KBM-7 (cell line): ENCODE measurements at places on chromosomes 3 and 15.

DNA sequence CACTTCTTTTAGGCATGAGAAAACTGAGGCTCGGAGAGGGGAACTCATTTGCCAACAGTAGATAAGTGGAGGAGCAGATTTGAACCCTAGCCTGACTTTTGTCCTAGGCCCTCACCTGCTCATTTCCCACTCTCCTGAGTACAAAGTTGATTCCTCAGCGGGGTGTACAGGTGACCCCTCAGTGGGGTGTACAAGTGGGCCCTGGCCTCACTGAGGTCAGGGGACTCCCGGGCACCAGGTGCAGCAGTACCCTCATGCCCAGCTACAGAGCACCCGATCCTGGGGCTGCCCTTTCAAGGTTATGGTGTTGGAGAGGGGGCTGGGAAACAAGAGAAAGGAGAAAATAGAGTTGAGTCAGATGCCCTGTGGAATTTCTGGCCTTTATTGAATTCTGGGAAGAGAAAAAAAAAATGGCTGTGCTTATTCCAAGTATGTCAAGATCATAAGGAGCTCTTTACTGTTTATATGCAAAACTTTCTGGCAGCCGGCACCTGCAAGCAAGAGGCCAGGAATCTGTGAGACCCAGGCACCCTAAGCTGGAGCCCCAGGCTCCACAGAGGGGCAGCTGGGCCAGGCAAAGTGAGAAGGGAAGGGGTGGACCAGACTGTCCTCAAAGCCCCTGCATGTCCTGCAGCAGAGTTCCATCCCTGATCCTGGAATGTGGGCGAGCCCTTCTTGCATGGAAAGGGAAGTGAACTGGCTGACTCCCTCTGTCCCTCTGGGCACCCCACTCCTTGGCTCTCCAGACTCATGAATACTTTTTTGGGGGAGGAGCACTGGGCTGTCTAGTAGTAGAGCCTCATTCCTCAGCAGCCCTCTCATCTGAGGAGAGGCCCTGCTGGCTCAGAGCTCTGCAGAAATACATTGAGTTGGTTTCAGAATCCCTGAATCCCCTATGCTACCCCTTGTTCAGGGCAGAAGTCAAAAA, 43.1 kb downstream of the AMOTL2 start:
- no peak for DNase-seq

GRCh38 chr3:24740326-24740725, 245.7 kb upstream of the THRB start:
- no peak for DNase-seq

DNA sequence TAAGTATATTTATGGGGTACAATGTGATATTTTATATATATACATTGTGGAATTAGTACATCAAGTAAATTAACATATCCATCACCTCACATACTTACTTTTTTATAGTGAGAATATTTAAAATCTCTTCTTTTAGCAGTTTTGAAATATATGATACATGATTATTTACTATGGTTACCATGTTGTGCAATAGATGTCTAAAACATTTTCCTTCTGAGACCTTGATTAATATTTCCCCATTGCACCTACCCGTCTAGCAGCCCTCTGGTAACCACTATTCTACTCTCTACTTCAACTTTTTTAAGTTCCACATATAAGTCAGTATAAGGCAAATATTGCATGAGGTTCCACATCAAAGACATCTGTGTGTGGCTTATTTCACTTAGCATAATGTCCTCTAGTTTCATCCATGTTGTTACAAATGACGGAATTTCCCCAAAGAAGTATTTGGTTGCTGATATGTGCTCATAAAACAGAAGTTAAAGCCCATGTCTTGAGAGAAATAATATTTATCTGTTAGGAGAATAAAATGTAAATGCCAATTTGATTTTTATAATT, 29.6 kb upstream of the NFKBIZ start:
- no peak for DNase-seq

GRCh38 chr15:49315391-49315823, 107.6 kb upstream of the FGF7 start:
- DNase-seq: no peak

DNA sequence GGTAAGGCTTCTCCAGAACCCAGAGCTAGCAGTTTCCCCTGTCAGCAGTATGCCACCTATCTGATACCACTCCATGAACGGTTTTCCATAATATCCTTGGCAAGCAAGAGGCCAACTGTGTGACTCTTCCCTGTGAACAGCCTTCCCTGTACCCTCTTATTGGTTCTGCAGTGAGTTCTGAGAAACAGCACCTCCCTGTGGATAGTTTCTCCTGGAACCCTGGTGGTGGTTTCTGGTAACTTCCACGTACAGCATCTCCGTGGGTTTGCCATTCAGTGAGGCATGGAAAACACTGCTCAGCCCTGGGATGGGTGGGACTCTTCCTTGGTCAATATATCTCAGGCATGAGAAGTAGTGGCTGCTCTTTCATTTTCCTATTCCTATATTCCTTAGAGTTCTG, 19.4 kb upstream of the SERPINI2 start:
- peak; percentile 4 for DNase-seq

DNA sequence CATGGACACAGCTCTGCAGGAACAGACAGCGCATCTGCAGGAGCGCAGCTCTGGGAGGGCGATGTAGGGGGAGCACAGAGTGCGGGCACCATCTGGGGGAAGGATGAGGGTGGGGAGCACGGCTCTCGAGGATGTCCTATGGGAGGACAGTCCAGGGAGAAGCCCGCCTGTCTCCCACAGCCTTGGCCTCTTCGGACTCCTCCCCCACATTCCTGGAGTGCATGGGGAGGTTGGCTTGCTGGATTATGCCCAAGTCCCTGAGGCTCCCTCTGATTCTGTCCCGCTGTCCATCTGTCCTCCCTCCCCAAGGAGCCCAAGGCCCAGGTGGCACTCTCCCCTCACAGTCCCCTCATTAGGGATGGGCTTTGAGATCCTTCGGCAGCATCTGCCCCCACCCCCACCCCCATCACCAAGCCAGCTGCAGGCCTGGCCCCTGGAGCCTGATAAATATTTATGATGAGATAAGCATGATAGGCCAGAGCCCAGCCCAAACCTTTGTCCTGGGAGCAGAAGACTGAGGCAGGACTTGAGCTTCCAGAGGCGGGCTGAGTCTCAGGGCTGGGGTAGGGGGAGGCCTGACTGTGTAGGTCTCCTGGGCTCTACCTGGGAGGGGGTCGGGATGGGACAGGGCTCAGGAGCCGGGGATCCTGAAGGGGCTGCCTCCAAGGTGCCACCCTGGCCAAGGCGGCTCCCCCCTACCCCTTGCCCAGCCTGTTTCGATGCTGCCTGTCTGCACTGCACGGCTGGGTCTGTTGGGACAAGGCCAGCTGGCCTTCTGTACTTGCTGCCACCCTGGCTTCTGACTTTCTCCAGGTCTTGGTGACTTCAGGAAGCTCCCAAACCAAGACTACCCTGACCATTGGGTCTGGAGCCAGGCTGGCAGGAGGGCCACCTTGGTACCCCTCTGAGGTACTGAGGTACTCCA, 28.6 kb upstream of the SEMA3F start:
- no peak for DNase-seq

- no peak for DNase-seq
Observed at GRCh38 chr3:99871231-99872045, 53.8 kb downstream of the CMSS1 start.

GRCh38 chr15:31367730-31368344, 41.2 kb downstream of the KLF13 start:
- peak; percentile 38 for DNase-seq

DNA sequence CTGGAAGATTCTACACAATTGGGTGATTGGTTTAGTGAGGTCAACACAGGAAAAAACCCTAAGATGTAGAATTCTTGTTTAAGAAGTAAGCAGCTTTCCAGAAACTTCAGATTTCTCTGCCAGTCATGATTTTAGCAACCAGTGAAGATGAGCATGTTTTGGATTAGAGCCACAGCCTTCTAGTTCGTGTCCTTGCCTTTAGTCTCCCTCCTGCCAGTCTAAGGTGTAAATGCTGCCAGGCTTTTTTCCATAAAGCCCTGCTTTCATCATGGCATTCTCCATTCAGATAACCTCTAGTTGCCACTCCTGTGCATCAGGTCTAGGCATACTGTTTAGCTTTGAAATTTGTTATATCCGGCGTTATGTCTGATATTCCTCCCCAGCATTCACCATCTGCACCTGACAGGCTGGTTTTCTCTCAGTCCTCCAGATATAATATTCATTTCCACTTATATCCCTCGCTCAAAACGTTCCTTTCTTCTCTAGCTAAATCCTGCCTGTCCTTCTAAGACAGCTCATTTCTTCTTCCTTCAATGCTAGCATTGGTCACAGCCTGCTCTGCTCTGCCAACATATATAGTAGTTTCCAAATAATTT, 37.4 kb downstream of the SYN2 start:
- DNase-seq: no peak

GRCh38 chr3:123152687-123153086, 49.1 kb upstream of the SEC22A start:
- DNase-seq: no peak

DNA sequence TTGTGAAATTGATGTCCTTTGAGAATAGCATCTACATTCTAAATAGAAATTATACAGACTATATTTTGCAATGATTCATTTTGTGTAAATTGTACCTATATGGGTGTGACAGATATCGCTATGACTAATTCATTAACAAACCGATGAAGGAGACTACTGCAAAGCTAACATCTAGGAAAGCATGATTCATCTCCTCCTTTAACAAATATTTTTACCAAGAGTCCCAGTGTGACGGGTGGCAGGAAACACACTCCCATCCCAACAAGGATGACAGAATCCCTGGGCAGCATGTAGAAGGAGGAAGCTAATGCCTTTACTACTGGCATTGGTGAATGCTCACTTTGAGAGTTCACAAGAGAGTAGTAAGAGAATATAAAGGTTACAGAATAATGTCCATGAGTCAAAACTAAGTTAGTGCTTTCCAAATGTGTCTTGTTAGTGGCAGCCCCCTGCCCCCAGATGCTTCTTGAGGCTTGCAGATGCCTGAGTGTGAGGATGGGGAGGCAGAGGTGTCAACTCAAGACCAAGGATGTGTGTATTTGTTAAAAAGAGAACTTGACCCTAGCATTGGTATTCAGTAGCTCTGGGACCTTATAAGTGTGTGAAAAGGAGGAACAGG, 180.6 kb downstream of the FMN1 start:
- DNase-seq: no peak

- no peak for DNase-seq
Observed at GRCh38 chr3:8646313-8646938, 1.8 kb upstream of the SSUH2 start.

- DNase-seq: peak; percentile 32
Observed at GRCh38 chr3:53342353-53342752, 5.0 kb downstream of the DCP1A start.

- DNase-seq: no peak
Observed at GRCh38 chr3:56994391-56994790, 66.1 kb upstream of the SPATA12 start.

- no peak for DNase-seq
Observed at GRCh38 chr15:51051776-51052175, 42.9 kb downstream of the TNFAIP8L3 start.

DNA sequence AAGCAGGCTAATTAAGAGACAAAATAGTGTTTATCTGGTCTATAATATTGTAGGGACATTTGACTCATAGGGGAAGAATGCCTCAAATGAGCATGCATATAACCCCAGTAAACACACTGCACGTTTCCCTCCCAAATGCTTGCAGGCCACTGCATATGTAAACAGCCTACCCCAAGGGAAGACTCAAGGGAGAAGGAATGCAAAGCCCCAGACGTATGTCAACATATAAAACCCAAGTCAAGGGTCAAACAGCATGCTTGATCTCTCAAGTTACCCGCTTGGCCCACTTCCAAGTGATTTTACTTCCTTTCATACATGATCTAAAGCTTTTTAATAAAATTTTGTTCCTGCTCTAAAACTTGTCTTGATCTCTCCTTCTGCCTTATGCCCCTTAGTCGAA, 1090.0 kb downstream of the OTOL1 start:
- no peak for DNase-seq

- no peak for DNase-seq
Observed at GRCh38 chr3:122919291-122919610, 108.3 kb downstream of the SEMA5B start.

DNA sequence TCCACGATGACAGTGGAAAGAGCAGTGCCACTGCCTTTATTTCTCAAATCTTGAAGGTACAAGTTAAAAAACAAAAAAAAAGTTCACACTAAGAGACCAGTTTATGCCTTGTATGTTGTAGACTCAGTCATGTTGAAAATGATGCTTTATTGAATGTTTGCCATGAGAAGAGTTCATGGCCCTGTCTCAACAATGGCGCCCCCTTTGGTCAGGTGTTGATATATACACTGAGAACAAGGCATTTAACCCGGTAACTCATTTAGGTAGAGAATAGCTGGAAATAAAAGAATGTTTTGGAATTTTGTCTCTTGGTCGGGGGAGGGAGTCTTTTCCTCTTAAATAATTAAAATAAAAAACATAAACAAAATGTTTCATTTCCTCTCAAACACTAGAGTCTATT, 145.6 kb upstream of the SLC2A2 start:
- DNase-seq: no peak

DNA sequence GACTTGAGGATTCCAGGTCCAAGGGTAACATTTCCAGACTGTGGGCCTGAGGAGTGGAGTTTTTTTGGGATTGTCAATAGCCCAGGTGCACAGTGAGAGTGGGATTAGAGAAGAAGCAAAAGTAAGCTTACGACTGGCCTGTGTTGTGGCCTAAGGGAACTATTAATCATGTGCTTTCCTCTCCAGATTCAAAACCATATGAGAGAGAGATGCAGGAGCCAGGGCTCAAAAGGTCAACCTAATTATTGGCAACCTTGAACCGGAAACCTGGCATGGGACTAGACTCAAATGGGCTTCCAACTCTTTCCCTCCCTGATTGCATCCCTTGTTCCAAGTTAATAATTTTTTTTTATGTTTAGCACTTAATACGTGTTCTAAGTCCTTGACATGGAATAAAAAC, 242.1 kb upstream of the THRB start:
- no peak for DNase-seq

- DNase-seq: no peak
Observed at GRCh38 chr3:16362770-16363169, 97.8 kb downstream of the OXNAD1 start.

- DNase-seq: no peak
Observed at GRCh38 chr3:117109178-117109577, 399.6 kb downstream of the TUSC7 start.

GRCh38 chr3:188760408-188760807, 411.4 kb upstream of the TPRG1 start:
- DNase-seq: no peak

DNA sequence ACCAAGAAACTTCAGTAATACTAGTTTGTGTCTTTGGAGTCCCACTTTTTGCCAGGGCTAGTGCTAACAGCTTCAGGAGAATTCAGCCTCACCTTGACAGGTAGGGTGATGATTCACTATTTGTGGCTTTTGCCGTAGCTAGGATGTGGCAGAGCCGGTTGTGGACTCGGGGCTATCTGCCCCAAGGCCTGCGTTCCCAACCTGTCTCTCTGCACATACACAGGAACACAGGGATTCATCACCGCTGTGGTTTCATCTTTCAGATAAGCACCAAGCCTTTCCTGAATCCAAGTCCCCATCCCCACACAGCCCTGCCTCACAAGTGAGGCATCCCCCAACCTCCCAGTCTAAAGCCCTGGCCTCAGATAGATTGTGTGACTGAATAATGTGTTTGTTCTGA, 45.2 kb upstream of the POLG start:
- DNase-seq: no peak
